GM23338 (cell line): ENCODE measurements at places on chromosomes 5 and 9. TPM values are rescaled to one million over a fixed set of nuclear protein-coding genes. Genes with fewer than 3 reads are reported as not detected.

The GCNT4 gene
- 1.4 and 2.5 TPM in 2 replicates for polyA plus RNA-seq

The DNAH5 gene
- polyA plus RNA-seq, result 0.97 and 1.2 TPM in 2 replicates

The TEX48 gene
- polyA plus RNA-seq, result not detected in 2 replicates

The ROR2 gene
- 6.0 and 8.1 TPM in 2 replicates for polyA plus RNA-seq

The MATR3 gene
- polyA plus RNA-seq, result 226 and 278 TPM in 2 replicates

The GLRX gene
- polyA plus RNA-seq, result 42.2 and 42.9 TPM in 2 replicates
